ENCODE measurements at places on chromosomes 3 and 15.

DNA sequence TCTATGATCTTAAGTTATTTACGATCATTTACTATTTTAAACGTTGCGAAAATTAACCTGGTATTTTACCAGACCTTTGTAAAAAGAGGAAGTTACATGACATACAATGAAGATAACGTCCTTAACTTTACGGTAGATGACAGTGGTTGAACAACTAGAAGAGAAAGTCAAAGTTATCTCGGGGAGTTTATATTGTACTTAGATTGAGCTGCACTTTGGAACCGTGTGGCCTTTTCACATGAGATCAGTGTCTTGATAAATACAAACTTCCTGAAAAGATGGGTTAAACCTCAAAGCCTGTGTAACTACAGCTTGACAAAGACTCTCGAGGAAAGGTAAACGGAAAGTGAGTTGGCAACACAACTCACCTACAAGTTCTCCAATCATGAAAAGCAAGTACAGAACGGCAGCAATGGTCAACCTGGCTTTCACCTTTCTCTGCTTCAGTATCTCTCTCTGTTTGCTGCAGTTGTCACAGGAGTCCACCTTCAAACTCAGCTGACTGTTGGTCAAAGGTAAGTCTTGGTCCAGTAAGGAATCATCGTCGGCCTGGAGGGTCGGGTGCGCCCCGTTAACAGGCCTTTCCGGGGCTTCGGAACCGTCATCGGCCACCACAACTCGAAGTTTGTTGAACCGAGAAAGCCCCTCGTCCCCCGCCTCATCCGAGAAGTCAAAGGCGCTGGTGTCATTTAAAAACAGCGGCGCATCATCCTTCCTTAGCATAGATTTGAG is 793 bp downstream of the SLC30A4 start:
- no peak for DNase-seq

- DNase-seq, result no peak
These were observed 959 bp downstream of the ZNF592 start for GRCh38 chr15:84749111-84749991.

DNA sequence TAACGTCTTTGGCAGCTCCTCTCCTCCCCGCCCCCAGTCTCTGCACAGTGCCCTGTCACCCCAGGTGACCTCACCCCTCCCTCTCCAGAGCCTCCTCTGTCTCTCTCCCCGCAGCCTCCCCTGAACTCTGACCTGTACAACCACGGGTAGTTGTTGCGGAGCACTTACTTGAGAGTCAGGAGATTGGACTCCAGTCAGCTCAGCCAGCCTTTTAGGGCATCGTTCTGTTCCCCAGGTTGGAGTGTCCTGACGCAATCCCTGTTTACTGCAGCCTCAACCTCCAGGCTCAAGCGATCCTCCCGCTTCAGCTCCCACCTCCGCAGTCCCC is 177.7 kb downstream of the UACA start:
- DNase-seq, result no peak

DNA sequence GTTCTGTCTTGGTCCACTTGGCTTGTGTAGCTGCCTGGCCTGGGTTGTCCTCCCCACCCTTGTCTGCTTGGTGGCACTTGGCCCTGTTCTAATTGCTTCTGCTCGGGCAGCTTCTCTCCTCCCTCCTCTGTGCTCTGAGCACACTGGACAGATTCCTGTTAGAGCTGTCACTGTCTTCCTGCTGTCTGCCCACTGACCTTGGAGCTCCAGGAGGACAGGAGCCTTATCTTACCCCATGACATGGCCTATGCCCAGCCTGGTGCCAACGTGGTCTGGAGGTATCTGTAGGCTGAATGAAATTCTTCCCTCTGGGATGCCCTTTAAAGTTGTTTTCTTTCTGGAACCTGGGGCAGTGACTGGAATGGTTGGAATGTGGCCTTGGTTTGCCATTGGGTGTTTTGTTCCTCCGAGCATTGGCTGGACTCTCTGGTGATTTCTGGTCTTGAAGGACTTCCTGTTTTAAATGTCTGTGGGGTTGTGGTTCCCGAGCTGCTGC is 94.1 kb downstream of the FAM43A start:
- no peak for DNase-seq

- no peak for DNase-seq
These were observed 10.1 kb downstream of the VPS13C start for GRCh38 chr15:62050115-62050514.

GRCh38 chr3:130850044-130850797 is 43.7 kb upstream of the ATP2C1 start:
- peak; percentile 13 for DNase-seq

DNA sequence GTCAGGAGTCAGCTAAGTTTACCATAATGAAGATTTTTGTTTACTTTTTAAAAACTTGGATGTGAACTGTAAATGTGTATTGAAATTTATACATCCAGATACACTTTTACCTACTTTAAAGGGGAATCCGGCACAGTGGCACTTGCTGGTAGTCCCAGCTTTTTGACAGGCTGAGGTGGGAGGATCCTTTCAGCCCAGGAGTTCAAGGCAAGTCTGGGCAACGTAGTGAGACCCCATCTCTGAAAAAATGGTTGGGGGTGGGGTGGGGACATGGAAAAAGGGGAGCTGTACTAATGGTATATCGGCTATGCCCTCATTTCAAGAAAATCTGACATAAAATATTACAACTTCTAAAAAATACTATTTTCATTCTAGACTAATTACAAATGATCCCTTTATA is 95.8 kb upstream of the CGNL1 start:
- DNase-seq, result no peak

GRCh38 chr3:88987776-88988175 is 119.6 kb upstream of the EPHA3 start:
- no peak for DNase-seq

DNA sequence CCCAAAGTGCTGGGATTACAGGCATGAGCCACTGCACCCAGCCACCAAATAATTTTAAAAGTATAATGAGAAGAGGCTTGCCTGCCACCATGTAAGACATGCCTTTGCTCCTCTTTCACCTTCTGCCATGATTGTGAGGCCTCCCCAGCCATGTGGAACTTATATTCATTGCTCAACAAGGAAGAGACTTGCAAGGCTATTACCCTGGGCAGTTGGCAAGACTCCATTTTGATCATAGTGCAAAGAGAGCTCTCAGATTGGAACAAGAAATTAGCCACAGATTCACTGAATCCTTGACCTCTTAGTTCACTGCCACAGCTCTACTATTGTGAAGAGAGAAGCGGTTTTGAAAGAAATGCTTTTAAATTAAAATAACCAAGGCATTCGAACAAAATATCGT is 6.1 kb downstream of the SCAP start:
- no peak for DNase-seq

DNA sequence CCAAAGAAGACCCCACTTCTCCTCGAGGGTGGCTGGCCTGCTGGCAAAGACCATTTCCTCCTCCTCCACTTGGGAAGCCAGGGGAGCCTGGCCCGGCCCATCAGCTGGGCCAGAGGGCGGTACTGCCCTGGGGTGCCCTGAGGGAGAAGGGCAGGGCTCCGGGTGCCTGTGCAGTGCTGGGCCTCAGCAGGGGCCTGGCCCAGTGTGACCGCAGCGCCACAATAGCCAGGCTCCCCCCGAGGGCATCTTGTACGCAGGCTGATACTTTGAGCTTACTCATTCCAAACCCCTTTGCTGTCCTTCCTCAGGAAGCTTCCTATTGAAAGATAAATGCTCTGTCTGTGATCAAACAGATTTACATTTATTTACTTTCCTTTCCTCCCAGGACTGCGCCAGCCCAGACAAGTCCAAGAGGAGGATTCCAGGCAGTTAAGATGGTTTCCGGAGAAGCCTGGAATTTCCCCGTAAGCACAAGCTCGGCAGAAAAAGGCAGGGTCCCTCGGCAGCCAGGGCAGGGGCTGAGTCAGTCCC is 240.1 kb downstream of the XXYLT1 start:
- DNase-seq, result no peak

GRCh38 chr3:50554553-50554952 is 13.0 kb downstream of the C3orf18 start:
- DNase-seq, result no peak

- no peak for DNase-seq
These were observed 222.6 kb upstream of the RGMA start for GRCh38 chr15:93311620-93312019.

DNA sequence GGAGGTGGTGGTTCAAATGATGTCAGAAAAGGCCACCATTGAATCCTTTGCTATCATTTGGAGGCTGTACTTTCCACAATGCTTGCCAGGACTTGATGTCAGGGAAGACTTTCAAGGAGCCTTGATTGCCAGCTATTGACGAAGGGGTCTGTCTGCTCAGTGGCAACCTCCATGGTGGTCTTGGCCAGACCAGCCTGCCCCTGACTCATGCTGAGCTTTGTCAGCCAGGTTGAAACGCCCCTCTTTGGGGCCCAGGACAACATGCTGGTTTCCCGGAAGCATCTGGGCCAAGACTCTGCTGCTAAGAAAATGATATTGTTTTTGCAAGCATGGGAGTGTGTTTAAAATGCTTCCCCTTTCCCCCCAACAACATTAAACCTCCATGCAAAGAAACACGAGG is 26.7 kb downstream of the CGNL1 start:
- no peak for DNase-seq

- DNase-seq, result no peak
These were observed 89.9 kb downstream of the RBMS3 start for GRCh38 chr3:29370476-29371420.

DNA sequence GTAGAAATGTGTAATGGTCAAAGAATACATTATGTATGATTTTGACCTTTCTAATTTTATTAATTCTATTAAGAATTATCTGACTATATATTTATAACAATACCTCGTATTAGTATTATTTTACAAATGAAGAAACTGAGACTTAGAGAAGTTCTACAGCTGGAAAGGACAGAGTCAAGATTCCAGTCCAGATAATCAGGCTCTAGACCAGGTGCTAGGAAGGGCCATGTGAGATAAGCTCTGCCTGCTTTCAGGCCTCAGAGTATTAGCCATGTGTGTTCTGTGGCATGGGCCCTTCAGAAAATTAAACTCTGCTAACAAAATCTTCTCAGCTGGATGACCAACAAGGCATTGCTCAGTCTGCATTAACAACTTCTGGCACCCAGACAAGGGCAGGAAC is 87.5 kb downstream of the CD200R1L start:
- DNase-seq, result no peak

DNA sequence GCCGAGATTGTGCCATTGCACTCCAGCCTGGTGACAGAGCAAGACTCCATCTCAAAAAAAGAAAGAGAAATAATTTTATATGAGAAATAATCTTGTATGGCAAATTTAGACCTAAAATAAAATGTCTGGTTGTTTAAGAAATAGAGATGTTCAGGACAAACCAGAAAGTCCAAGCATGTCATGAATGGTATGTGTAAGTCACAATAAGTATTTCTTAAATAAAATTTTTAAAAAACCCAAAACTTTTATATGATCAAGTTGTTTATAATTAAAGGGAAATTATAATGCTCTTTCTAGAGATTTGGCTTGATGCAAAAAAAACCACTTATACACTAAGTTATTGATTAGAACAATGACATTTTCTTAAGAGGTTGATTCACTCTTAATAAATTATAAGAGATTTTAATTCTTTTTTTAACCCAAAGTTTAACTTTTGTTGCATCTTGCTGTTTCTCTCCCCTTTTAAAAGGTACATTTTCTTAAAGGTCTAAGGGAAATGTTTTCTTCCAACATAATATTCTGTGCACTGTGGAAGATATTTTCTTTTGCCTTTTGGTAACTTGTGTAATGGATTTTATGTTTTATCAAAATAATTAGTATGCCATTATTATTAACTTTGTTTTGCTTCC is 105.7 kb downstream of the RTP4 start:
- no peak for DNase-seq

- DNase-seq, result no peak
These were observed 333.1 kb upstream of the KCNMB2 start for GRCh38 chr3:178203165-178203564.

DNA sequence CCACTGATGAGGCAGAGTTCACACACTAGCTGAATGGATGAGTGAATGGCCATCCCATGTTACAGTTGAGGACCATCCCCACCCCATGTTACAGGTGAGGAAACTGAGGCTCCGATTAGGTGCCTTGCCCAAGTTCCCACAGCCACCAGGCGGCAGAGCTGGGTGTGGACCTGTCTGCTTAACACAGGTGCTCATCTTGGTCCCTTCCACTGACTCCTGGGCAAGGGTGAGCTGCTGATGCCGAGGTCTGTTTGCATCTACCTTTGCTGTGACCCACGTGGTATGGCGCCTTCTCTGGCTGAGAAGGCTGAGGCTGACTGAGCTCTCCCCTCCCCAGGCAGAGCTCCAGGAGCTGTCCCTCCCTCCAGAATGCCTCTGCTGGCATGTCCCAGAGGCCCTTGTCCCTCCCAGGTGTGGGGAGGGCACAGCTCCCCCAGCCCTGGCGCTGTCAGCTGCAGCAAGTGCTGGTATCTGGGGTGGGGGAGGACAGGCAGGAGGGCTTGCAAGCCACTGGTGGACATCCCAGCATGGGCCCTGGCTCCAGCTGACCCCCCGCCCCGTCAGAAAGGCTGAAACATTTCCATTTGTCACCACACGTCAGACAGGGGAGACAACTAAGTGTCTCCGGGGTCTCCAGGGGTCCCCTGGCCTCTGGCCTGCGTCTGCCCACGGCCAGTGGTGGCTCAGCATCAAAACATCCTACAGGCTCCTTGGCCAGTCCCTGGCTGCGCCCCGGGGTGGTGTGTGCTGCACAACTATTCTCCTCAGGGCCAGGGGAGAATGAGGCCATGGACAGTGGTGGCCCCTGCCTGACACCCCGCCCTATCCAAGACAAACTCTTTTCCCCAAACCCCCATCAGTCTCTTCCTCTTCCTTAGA is 105.4 kb downstream of the ADCY5 start:
- no peak for DNase-seq

- no peak for DNase-seq
These were observed 1.6 kb upstream of the ITGA11 start for GRCh38 chr15:68433551-68433950.

DNA sequence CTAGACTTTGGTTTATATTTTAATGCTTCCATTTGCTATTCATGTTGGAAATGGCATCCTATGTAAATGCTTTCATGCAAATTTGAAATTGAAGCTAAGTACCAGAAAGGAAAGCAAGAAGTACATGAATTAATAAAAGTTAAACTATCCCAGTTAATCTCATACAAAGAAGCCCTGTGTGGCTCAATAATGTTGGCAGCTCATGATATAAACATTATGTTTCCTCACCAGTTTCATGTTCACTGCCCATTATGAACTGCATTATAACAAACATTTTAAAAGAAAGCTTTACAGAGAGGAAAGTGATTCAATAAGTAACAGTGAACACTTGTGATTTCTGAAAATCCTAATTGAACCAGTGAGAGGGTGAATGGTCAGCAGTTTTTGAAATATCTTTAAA is 62.9 kb upstream of the ROBO2 start:
- DNase-seq, result no peak

DNA sequence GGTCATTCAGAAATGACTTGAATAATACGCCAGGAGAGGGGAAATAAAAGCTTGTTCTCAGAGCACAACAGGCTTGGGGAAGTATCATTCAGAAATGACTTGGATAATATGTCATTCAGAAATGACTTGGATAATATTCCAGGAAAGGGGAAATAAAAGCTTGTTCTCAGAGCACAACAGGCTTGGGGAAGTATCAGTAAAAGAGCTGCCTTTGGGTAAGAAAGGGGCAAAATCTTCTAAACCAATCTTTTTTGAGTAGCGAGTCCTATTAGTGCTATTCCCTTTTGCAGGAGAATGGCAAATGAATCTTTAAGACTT is 20.9 kb downstream of the GABRR3 start:
- no peak for DNase-seq

- DNase-seq, result no peak
These were observed 82.2 kb downstream of the KLF15 start for GRCh38 chr3:126274735-126275619.

GRCh38 chr3:169400874-169401273 is 262.6 kb downstream of the MECOM start:
- no peak for DNase-seq

All from activated T-helper 9 cell treated with anti-CD3 and anti-CD28 coated beads, Interleukin-2, amount 50 U/mL, for 16 hours (primary cell).